ENCODE measurements at places on chromosomes 6 and 20.

DNA sequence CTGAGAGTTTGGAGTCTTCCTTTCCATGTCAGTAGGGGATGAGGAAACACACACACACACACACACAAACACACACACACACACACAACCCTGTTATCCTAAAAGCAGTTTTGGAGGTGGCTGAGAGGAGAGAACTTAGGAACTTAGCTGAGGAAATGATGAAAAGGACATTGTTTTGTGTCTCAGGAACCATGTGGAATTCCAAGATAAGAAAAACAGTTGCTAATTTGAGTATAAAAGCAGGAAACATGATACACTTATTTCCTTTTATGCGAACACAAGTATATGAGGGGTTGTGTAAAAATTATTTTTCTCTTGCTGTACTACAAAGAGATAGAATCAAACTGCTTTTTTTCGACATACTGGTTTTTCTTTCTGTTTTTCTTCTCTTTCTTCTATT, at the start of gene MYCT1:
MYCT1 (plus strand) TSS at position 264 of the 400 bp plus-strand sequence; CDS start at position 270, 6 bp downstream.
- no peak for DNase-seq

DNA sequence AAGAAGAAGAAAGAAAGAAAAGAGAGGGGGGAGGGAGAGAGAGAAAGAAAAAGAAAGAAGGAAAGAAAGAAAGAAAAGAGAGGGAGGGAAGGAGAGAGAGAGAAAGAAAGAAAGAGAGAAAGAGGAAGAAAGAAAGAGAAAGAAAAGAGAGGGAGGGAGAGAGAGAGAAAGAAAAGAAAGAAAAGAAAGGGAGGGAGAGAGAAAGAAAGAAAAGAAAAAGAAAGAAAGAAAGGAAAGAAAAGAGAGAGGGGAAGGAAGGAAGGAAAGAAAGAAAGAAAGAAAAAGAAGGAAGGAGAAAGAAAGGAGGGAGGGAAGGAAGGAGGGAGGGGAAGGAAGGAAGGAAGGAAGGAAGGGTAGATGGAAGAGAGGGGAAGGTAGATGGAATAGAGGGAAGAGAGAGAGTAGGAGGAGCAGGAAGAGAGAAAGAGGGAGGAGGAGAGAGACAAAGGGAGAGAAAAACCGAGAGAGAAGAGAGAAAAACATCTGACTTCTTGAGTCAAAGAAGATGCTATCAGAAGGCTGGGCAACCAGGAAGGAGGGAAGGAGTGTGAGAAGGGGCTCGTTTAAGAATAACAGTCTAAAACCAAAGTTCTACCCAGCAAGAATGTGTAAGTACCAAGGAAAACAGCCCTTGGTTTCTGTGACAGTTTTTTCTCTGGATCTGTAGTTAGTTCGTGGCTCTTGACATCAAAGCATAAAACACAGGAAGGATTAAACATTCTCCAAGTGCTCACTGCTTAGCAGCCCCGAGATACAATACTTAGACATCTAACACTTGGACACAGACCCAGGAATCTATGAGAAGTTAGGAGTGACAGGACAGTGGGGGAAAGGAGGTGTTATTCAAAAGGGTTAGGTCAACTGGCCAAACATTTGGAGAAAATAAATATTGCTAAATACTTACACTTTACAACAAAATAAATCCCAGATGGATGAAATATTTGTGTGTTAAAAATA, 131.9 kb upstream of the STMND1 start:
- no peak for DNase-seq

GRCh38 chr6:124234801-124235200, 431.1 kb downstream of the NKAIN2 start:
- DNase-seq = no peak

- no peak for DNase-seq
These were observed 51.3 kb downstream of the PDE7B start for GRCh38 chr6:135902756-135903331.

DNA sequence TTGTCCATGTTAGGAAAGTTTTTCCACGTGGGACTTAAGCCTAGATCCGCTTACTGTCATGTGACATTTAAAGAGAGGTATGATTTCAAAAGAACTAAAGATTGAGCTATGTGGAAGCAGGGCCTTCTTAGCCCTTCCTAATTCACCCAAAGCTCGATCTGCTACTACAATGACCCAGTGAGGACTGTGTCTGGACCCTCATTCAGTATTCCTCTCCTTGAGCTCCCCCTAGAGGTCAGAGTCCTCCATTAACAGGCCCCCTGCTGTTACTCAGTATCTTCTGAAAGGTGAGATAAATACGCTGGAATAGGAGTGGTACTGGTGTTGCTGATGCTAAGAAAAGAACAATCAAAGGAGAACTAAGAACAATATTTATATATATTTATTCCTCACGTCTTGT, 414.0 kb downstream of the GJA1 start:
- DNase-seq = no peak

DNA sequence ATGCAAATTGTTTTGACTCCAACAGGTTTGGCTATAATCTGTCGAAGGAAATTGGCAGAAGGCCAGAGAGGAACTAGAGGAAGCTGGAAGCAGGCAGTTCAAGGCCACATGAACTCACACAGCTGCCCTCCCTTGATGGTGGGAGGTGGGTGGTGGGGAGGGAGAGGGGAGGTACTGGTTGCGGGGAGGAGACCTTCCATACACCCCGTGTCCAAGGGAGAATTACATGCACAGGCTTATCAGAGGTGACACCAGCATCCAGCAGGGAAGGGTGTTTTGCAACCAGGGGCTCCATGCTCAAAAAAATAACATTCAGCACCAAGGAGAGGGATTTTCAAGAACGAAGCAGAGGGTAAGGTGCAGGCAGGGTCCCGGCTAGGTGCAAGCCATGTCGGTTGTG, 9.1 kb downstream of the PRND start:
- no peak for DNase-seq

DNA sequence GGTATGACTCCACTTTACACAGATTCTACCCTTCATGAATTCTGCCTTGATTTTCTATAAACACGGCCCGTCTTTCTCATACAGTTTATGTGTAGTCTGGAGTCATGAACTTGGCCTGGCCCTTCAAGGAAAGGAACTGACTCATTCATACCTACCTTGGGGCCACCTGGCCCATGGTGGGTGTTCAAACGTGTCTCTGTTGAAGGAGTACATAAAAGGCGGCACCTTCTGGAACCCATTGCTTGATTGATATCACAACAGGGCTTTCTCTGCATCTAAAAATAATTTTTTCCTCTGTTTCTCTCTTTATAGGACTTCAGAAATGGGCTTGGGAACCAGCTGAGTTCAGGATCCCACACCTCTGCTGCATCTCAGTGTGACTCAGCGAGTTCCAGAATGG, 363.0 kb upstream of the SOX4 start:
- no peak for DNase-seq

DNA sequence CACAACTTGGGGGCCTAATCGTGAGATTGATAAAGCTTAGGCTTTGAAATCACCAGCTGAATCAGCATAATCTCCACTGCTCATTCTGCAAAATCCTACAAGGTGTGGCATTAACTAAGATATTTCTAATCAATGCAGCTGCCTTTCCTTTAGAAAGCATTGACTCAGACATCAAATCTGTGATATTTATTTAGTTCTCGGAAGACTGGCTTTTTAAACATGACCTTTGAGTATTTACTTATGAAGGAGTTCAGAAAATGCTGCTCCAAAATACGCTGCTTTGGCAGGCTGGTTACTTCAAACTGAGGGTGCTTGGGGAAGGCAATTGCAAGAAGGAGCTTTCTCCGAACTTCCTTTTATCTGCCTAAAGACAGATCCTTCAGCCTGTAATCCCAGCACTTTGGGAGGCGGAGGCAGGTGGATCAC, 23.7 kb upstream of the FUCA2 start:
- DNase-seq = no peak

GRCh38 chr6:36121787-36122494, 8.4 kb upstream of the MAPK13 start:
- DNase-seq = no peak

DNA sequence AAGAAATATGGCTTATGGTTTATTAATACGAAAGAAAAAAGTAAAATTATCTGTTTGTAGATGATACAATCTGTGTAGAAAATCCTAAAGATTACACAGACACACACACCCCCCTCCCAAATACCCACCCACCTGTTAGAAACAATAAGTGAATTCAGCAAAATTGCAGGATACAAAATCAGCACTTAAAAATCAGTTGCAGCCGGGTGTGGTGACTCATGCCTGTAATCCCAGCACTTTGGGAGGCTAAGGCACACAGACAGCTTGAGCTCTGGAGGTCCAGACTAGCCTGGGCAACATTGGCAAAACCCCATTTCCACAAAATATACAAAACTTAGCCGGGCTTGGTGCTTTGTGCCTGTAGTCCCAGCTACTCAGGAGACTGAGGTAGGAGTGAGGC, 42.3 kb downstream of the NINL start:
- no peak for DNase-seq

- no peak for DNase-seq
These were observed 27.0 kb upstream of the FRMD1 start for GRCh38 chr6:168105813-168106632.

DNA sequence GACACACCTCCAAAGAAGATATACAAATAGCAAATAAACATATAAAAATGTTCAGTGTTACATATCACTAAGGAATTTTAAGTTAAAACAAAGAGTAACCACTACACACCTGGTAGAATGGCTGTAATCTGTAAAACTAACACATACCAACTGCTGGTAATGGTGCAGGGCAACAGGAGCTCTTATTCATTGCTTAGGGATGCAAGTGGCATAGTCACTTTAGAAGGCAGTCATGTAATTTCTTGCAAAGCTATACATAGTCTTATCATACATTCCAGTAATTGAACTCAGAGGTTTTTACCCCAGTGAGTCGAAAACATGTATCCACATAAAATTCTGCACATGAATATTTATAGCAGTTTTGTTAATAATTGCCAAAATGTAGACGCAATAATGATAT, 906.8 kb upstream of the CITED2 start:
- DNase-seq = no peak

DNA sequence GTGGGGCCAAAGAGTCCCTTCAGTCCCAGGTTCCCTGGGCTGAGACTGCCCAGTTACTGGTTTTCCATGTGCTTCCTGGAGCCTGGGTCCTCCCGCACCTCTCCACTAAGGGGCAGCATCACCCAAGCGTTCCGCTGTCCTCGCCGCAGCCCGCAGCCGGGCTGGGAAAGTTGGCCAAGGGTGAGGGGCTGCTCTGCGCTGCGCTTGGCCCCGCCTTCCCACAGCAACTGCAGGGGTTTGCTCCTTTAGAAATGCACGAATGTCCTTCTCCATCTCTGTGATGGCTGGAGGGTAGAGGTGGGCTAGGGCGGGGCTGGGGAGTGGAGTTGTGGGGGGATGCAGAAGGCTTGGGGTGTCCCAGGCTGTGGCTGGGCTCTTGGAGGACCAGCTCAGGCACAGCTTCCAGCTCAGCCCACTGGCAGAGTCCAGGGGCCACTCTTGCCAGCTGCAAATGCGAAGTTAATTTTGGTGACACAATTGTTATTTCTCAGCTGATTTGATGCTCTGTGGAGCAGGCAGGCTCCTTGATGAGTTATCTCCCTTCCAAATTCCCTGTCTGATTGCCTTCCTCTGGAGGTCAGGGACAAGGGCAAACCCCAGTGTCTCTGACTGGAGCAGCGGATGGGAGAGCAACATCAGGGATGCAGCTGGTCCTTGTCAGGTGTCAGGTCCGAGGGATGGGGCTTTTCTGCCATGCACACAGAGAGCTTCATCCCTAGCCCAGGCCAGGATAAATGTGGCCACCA, 63.2 kb downstream of the NOL4L start:
- no peak for DNase-seq

DNA sequence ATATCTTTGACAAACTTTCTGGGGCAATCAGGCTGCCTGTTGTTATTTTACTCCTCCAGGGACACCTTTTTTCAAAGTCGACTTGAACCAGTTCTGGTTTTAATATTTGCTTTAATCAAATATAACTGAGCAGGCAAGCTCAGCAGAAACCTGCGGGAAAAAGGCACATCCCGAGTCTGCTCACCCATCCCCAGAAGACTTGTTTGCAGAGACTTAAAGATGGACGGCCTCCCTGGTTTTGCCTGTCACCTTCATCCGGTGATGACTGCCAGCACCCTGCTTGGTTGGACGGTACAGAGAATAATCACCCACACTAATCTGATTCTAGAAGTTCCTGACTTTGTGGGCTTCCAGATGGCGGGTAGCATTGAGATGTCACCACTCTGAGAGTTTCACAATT, 36.8 kb downstream of the PPP1R3G start:
- no peak for DNase-seq

DNA sequence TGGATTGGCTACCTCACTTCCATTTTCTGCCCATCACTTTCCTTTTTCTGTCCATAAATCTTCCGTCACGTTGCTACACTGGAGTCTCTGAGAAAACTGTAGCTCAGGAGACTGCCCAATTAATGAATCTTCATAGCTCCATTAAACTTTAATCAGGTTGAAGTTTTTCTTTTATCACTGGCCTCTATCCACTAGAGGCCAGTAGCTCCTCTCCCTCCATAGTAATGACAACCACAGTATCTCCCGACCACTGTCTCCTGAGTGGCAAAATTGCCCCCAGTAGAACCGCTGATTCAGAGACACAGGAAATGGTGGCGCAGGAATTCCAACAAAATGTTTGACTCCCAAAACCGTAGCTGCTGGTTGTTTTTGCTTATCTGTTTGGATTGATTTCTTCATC, 18.4 kb upstream of the DOK5 start:
- DNase-seq = no peak

DNA sequence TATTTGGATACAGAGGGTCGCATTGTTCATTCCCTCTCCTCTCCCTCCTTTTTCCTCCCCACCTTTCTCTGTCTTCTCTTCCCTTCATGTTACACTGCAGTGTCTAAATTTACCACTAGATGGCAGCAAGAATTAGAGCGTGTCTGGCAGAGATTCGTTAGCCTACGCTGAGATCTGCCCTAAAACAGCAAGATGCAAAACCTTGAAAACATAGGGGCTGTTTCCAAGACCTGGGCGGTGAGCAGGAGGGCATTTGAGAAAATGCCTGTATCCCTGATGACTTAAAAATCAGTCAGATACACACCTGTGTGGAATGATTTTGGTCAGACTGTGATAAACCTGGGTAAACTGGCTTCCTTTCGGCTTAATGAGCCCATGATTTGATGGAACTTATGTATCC, 101.5 kb upstream of the ISM1 start:
- DNase-seq = peak; percentile 5

DNA sequence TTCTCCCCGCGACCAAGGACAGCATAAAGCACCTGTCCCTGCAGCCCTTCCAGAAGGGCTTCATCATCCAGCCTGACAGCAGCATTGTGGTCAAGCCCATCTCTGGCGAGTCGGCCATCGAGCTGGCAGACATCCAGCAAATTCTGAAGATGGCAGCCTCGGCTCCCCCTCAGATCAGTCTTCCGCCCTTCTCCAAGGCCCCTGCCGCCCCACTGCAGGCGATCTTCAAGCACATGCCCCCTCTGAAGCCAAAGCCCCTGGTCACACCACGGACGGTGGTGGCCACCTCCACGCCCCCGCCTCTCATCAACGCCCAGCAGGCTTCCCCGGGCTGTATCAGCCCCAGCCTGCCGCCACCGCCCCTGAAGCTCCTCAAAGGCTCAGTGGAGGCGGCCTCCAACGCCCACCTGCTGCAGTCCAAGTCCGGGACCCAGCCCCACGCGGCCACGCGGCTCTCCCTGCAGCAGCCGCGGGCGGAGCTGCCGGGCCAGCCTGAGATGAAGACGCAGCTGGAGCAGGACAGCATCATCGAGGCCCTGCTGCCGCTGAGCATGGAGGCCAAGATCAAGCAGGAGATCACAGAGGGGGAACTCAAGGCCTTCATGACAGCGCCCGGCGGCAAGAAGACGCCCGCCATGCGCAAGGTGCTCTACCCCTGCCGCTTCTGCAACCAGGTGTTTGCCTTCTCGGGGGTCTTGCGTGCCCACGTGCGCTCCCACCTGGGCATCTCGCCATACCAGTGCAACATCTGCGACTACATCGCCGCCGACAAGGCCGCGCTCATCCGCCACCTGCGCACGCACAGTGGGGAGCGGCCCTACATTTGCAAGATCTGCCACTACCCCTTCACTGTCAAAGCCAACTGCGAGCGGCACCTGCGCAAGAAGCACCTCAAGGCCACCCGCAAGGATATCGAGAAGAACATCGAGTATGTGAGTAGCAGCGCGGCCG, 83.3 kb downstream of the SSR1 start:
- no peak for DNase-seq
